ENCODE measurements at places on chromosomes 1 and 21.

DNA sequence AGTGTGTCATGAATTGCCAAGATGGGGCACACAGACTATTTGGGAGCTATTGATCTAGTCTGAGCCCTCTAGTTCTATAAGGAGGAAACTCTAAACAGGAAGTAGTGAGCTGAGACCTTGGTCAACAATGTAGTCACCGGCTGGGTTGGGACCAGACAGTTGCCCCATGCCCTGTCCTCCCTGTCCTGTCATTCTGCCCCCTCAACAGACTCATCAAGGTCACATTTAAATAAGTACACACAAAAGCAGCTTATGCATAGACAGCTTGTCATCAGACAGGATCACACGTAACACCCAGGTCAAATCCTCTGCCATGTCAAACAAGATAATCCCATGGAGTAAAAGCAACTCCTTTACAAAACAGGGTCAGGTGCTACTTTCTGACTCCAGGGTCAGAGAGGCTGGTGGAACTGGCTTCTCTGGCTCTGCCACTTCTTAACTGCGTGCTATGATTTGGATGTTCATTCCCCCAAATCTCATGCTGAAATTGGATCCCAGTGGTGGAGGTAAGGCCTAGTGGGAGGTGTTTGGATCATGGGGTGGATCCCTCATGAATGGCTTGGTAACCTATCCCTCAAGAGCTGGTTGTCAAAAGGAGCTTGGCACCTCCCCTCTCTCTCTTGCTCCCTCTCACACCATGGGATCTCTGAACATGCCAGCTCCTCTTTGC is 128.9 kb downstream of the HIVEP3 start:
- no peak for DNase-seq

DNA sequence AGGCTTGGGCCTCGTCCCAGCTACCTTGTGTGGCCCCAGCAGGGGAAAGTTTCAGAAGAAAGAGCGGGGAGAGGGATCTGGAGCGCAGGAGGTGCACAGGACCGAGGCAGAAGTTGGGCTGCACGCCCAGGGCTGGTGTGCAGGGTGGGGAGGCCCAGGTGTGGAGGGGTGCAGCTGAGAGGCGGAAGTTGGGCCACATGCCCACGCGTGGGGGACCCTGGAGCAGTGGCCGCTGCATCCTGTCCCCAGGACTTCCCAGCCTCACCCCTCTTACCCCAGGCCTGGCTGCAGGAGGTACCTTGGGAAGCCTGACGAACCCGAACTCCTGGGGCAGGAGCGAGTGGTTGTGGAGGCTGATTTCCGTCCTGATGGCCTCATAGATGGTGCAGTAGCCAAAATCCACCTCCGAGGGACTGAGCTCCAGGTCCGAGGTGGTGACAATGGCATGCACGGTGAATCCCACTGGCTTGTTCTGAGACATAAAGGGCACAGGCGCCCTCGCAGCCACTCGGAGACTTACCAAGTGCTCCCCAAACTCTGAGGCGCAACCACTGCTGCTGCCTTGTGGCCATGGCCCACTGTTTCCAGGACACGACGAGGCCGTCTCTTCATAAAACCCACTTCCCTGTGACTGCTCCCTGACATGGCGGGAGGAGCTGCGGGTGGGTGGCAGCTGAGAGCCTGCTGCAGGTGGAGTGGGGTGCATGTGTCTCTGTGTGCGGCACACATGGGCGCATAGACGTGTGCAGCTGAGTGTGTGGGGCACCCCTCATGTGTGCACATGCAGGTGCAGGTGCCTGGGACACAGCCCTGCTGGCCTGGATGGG is 20.4 kb upstream of the TMEM52 start:
- DNase-seq = no peak

DNA sequence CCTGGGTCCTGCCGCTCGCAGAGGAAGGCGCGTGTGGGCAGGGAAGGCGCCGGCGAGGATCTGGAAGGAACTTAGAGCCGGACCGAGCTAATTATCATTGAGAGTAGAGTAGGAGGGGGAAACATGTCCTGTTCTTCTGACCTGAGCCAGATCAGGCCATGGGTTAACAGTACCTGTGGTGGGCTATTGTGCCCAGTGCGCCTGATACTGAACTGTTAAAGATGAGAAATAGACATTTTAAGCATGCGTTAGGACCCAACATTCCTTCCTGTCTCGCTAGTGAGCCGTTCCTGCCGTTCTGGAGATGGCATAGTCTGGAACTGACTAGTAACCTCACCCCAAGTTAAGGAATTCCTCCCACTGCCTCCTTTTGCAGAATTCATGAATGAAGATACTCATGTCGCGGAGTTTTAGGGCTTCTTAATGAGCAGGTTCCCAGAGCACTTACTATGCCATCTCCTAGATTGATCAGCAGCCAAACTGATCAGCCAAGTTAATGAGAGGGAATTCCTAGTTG is 870 bp downstream of the STRIP1 start:
- no peak for DNase-seq

DNA sequence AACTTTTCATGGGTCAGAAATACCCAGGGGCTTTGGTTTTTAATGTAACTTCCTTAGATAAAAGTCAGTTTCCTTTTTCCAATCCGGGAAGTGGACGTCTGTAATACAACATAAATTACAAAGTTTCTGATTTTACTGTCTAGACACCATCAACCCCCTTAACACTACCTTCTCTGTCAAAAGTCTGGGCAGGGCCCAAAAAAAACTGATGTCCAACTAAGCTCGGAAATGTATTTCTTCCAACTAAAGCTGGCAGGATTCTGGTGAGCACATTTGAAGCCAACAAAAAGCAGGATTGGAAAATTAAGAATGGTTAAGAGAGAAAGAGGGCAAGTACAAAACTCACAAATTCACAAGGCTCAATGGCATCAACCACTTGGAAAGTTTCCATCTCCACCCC is 24.3 kb downstream of the DDAH1 start:
- DNase-seq = no peak

- DNase-seq = no peak
Measured at GRCh38 chr1:98764485-98764884, 103.0 kb downstream of the SNX7 start.

- no peak for DNase-seq
Measured at GRCh38 chr1:109331113-109331512, 24.3 kb upstream of the MYBPHL start.

DNA sequence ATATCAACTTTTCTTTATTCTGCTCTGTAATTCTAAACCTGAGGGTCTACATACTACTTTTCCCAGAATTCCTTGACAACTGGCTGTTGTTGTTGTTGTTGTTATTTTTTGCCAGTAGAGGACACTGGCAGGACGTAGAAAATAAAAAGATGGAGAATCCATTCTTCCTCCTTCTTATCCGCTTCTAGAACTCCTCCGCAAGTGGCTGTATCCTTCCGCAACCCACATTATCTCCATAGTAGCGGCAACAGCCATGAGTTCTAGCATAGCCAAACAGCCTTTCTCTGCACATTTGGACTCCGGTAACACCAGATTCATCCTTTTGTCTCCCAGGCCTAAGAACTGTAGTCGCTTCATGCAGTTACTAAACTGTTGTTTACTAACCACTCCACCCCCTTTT is 91.1 kb upstream of the CACHD1 start:
- peak; percentile 8 for DNase-seq

- DNase-seq = peak; percentile 38
Measured at GRCh38 chr1:94713472-94714141, 106.5 kb upstream of the SLC44A3 start.

GRCh38 chr1:1554926-1555915 is 14.8 kb upstream of the TMEM240 start:
- peak; percentile 30 for DNase-seq

DNA sequence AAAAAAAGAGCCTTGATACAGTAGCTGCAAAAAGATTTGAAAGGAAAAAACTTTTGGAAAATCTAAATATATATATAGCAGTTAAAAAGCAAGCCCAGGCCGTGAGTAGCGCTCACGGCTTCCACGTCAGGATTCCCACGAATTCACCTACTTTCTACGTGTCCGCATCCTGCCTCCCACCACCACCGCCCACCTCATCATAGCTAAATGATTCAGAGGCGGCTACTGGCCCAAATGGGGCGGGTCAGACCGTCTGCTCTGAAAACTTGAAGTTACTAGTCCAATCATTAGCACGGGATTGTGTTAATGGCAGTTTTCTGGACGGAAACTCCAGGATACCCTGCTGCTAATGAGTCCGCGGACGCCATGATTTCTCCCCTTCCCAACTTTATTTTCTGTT is 1.3 kb upstream of the CCSAP start:
- DNase-seq = no peak

GRCh38 chr1:173505391-173505790 is 28.3 kb downstream of the PRDX6 start:
- no peak for DNase-seq

DNA sequence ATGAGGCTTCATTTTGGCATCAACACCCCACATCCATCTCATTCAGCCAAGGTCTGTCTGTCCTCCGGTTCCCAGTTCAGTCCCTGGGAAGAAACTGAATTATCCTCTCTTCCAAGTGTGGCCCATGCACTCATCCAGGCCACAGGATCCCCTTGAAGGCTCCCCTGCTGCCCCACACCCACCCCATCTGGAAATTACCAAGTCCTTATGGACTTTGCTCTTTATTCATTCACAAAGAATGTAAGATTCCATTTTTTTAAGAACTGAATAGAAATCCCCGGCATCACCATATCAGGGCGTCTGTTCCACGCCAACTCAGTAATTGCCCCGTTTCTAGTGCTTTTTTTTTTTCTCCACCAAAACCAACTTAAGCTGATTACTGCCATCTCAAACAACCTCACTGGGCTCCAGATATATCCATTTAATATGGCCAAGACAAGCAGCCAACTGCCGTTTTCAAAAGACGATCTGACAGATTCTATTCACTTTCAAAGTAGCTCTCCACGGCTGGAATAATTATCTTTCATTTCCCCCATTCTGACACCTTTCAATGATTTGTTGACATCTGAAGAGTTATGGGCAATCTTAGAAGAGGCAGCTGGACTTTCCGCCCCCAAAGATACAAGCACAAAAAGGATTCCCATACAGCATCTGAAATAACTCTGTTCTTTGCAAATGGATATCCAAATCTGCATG is 55.9 kb downstream of the OLIG1 start:
- DNase-seq = no peak

DNA sequence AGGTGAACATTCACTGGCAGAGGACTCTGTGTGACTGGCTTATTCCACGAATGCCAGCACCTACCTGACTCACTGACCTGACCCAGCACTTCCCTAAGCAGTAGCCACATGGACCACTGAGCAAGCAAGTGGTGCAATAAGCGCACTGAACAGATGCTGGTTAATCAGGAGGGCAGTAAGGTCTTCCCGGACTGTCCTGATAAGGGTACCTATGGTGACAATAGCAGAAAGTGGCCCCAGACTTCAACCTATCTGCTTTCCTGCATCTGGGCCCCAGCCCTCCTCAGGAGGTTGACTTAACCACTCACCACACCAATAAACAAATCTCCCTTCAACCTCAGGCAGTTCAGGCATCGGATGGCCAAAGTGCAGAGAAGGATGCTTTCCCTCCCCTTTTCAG is 65.7 kb downstream of the SETD4 start:
- no peak for DNase-seq

GRCh38 chr1:167248707-167249642 is 28.3 kb downstream of the POU2F1 start:
- no peak for DNase-seq

GRCh38 chr1:37839676-37840075 is 19.7 kb downstream of the MTF1 start:
- DNase-seq = no peak

DNA sequence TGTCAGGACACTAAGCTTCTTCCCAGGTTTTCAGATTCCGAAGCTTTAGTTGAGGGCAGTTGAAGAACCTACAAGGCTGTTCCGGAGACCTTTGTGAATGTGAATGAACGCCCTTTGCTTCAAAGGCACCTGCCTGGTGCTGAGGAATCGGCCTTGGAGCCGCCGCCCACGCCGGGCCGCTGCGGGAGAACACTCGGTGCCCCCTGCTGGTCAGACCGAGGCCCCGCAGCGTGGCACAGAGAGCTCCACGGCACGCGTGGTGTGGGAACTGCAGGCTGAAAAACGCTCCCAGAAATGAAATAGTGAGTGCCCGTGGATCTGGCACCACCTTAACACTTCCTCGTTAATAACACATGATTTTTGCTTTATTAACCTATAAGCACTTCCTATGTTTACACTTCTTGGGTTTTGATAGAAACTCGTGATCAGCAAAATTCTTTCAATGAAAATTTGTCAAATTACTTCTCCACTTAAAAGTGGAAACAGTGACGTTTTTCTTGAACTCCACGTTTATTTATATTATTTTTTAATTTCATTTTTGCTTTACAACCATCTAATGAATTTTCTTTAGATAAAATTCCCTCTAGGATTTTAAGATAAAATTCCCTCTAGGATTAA is 460.6 kb downstream of the DSCAM start:
- DNase-seq = peak; percentile 22

GRCh38 chr1:5519366-5520135 is 472.7 kb downstream of the NPHP4 start:
- DNase-seq = no peak

GRCh38 chr1:61344696-61345095 is 262.3 kb downstream of the NFIA start:
- no peak for DNase-seq

DNA sequence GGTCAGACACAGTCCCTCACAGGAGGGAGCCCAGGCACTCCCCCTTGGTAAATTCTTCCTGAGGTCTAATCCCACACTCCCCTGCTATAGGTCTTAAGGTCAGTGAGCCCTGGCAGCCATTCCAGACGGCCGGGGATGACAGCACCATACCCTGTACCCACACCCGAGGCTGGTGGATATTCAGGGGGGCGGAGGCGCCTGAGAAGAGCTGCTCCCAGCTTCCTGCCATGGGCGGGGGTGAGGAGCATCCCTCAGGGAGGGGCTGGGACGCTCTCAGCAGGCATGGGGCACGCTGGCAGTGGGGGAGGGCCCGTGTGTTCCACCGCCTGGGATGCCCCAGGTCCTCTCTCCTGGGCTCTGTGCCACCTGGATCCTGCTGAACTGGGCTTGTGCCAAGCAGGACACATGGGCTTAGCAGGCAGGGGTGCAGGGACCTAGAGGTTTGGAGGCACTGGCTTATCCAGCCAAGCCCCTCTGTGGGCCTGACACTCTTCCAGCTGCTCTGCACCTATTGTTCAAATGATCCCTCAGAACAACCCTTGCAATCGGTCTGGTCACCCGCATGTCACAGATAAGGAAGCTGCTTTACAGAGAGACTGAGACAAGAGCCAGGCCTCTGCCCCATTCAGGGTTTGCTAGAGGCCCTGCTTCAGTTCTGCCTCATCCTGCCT is 5.7 kb upstream of the ADGRB2 start:
- DNase-seq = no peak

DNA sequence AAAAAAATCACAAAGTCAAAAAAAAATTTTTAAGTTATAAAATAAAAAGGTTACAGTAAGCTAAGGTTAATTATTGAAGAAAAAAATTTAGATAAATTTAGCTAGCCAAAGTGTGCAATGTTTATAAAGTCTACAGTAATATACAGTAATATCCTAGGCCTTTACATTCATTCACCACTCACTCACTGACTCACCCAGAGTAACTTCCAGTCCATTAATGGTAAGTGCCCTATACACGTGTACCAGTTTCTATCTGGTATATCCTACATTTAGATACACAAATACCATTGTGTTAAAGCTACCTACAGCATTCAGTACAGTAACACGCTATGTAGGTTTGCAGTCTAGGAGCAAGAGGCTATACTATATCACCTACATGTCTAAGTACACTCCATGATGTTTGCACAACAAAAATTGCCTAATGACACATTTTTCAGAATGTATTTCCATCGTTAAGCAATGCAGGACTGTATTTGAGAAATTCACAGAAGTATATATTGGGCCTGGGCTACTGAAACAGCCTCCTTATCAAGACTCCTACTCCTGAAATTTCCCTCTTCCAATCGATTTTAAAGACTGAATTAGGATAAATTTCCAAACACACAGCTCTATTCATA is 155.1 kb downstream of the COP1 start:
- DNase-seq = no peak
